ENCODE measurements at places on chromosomes 16 and 17. TPM values are rescaled to one million over a fixed set of nuclear protein-coding genes. Genes with fewer than 3 reads are reported as not detected.

The OR1F1 gene
- not detected for total RNA-seq

The NUTF2 gene
- total RNA-seq, result 130 TPM

DNA sequence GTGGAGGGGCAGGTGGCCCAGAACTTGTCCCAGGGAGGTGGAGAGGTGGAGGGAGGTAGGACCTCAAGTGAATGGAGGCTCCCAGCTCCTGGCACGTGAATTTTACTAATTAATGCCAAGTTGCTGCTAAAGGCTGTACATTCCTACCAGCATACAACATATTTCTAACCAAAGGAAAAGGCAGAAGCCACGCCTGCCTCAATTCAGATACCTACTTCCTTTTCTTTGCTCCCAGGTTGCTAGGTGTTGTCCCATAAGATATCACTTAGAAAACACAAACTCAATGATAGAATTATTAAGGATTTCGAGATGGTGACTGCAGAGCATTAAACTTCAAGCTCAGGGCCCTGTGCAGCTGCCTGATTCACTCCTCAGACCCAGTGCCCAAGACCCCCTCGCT, 20.5 kb upstream of the SMPD3 start:
- H3K27me3 ChIP-seq, result peaks cover 20% of the 10 kb centered on the region
- H3K27ac ChIP-seq, result no peak overlapping the region
- H3K4me1 ChIP-seq, result peaks cover 4% of the 10 kb centered on the region
- H3K4me3 ChIP-seq, result no peak overlapping the region
- H3K36me3 ChIP-seq, result no peaks in the 10 kb centered on the region

GRCh38 chr16:54075446-54075845, 211.1 kb downstream of the IRX3 start:
- H3K4me3 ChIP-seq, result no peak overlapping the region
- DNase-seq, result no peak
- peaks cover 6% of the 10 kb centered on the region for H3K4me1 ChIP-seq
- H3K36me3 ChIP-seq, result peaks cover 9% of the 10 kb centered on the region

GRCh38 chr17:72599891-72600290, 479.1 kb downstream of the SOX9 start:
- H3K4me3 ChIP-seq, result no peak overlapping the region
- H3K4me1 ChIP-seq, result peaks cover 19% of the 10 kb centered on the region
- H3K36me3 ChIP-seq, result no peaks in the 10 kb centered on the region
- no peak for DNase-seq
- H3K27me3 ChIP-seq, result peaks cover 21% of the 10 kb centered on the region

The HID1 gene
- total RNA-seq, result 50.7 TPM

DNA sequence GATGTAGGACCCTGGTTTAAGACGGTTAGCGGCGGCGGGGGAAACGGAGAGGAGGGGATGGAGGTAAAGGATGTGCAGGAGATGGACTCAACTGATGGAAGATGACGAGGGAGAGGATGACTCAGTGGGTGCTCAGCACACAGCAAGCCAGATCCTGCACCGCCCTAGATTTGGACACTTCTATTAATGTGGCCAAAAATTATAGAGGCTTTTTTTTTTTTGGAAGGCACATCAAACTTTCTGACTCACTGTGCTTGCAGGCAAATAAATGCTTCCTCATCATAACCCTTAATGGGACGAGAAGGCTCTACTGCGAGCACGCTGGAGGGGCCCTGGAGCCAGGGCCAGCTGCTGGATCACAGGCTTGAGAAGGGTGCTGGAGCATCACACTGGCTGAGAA, 36.0 kb downstream of the RTN4RL1 start:
- H3K36me3 ChIP-seq, result no peaks in the 10 kb centered on the region
- no peak overlapping the region for H3K4me3 ChIP-seq
- DNase-seq, result no peak
- H3K27me3 ChIP-seq, result peaks cover 17% of the 10 kb centered on the region

DNA sequence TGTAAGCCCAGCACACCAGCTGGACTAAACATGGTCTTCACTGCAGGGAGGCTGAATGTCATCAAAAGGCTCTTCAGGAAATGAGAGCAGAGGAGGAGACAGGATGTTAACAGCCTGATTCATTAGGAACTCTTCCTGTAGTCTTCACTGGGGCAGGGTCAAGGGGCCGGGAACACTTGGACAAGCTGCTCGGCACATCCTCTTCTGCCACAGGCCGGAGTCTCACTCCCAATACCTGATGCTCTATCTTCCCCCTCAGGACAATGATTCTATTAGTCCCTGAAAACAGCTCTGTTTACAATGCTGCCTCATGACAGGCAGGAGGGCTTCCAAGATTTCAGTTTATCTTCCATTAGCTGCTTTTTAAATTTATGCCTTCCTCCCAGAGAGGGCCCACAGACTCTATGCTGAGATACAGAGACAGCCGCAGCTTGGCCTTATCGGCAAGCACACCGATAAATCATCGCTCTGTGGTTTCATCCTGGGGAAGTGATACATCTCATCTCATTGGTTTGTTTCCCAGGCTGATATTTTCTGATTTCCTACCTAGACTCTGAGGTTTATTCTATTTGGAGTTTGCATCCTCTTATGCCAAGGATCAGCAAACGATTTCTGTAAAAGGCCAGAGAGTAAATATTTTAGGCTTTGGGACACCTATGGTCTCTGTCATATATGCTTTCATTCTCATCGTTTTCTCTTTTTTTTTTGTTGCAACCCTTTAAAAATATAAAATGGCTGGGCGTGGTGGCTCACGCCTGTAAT, 214.0 kb upstream of the ASIC2 start:
- peaks cover 11% of the 10 kb centered on the region for H3K4me1 ChIP-seq
- peaks cover 4% of the 10 kb centered on the region for H3K27me3 ChIP-seq
- peak overlapping the region; percentile 11 for H3K27ac ChIP-seq
- no peak overlapping the region for H3K4me3 ChIP-seq
- DNase-seq, result no peak

GRCh38 chr16:16158741-16159374, 64.4 kb downstream of the ABCC6 start:
- no peak for DNase-seq
- no peaks in the 10 kb centered on the region for H3K27me3 ChIP-seq
- H3K27ac ChIP-seq, result no peak overlapping the region
- no peak overlapping the region for H3K4me3 ChIP-seq
- no peaks in the 10 kb centered on the region for H3K4me1 ChIP-seq

DNA sequence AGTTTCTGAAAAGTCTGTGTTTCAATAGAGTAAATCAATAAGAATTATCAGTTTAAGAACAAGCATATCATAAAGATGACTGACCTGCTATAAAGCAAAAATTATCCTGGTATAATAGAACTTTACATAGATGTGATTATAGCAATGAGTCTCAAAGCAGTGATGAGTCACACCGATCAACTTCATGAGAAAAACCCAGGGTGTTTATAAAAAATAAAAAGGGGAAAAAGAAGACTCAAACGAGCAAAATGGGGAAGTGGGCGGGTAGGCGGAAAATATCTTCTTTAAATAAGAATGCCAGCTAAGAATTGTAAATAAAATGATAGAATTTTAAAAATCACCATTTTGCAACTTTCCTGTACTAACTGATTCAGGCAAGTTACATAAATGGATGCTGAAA, 46.8 kb downstream of the BRIP1 start:
- no peak overlapping the region for H3K4me3 ChIP-seq
- H3K36me3 ChIP-seq, result peaks cover 16% of the 10 kb centered on the region
- H3K27me3 ChIP-seq, result no peaks in the 10 kb centered on the region
- H3K27ac ChIP-seq, result peak overlapping the region; percentile 52
- no peak for DNase-seq

The TBC1D3C gene
- 0.18 TPM for total RNA-seq

The ZPBP2 gene
- not detected for total RNA-seq

GRCh38 chr17:2602597-2603017, 9.2 kb downstream of the PAFAH1B1 start:
- H3K4me3 ChIP-seq, result no peak overlapping the region
- no peaks in the 10 kb centered on the region for H3K27me3 ChIP-seq

The DPEP3 gene
- not detected for total RNA-seq

DNA sequence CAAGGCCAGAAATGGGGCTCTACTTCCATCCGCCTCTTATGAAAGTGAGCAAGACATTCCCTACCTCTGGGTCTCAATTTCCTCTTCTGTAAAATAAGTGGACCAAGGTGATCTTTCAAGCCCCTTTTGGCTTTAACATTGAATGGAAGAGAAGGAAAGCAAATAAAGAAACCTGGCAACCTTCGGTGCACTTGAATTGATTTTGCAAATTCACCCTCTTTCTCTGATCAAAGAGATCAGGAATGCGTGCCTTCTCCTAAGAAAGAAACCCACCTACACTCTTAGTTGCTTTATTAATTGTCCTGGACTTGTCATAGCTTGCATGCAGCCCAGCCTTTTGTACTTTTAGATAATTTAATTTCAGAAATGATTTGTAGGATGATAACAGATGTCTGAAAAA, 3.0 kb downstream of the MSI2 start:
- H3K27me3 ChIP-seq, result no peaks in the 10 kb centered on the region
- H3K36me3 ChIP-seq, result peaks cover 28% of the 10 kb centered on the region
- peaks cover 59% of the 10 kb centered on the region for H3K4me1 ChIP-seq
- DNase-seq, result no peak
- peak overlapping the region; percentile 83 for H3K27ac ChIP-seq

DNA sequence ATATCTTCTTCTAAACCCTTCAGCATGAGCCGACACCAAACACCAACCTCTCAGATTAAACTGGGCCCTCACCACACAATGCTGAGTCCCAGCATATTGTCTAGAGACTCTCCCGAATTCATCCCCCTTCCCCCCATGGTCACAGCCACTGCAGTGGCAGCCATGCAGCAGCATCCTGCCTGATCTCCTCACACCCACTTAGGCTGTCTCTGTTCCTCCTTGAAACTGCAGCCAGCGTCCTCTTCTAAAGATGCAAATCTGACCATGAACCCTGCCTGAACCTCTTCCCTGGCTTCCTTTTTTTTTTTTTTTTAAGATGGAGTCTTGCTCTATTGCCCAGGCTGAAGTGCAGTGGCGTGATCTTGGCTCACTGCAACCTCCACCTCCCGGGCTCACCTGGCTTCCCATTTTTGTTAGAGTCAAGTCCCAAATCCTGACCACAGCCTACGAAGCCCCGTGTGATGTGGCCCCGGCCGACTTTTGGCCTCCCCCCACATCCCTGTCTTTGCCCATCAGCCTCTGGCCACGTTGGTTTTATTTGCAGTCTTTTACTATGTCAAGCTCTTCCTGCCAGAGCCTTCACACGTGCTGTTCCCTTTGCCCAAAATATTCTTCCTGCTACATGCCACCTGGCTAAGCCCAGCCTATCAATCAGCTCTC, 2.8 kb downstream of the FA2H start:
- H3K27me3 ChIP-seq, result peaks cover 80% of the 10 kb centered on the region
- no peak overlapping the region for H3K27ac ChIP-seq
- no peak overlapping the region for H3K4me3 ChIP-seq
- no peak for DNase-seq

DNA sequence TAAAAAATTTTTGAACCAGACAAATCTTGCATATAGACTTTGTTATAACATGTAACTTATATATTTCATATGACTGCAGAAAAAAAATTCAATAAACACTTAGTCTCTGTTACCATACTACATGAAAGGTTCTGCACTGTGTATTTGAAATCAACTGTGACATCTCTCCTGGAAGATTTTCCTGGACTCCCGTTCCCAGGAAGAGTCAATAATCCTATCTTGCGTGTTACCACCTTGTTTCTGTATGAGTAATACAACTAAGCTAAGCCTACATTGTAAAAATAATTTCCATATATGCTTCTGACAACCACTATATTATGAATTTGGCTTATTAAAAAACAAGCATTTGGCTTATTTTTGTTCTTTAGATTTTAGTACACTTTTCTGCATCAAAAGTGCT, 665.6 kb upstream of the SOX9 start:
- no peak for DNase-seq
- no peak overlapping the region for H3K27ac ChIP-seq
- no peak overlapping the region for H3K4me3 ChIP-seq

The VTN gene
- total RNA-seq, result 0.50 TPM

The SLC12A3 gene
- total RNA-seq, result not detected

The KRTAP3-1 gene
- total RNA-seq, result 1.3 TPM

DNA sequence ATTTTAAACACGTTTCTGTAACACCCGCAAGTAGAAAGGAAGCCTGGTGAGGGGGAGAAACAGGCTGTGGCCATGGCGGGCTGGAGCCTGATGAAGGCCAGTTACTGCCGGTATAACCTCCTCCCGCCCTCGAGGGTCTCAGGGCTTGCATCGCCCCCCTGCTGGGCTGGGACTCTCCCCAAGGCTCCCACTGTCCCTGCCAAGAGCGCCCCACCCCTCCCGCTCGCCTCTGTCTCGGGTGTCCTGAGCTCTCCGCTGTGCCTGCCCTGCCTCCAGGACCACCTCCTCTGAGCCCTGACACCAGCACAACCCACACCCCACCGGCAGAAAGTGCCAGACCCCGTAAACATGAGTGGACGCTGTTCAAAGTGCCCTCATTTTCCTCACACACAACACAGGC, 18.7 kb downstream of the TMEM204 start:
- no peak overlapping the region for H3K27ac ChIP-seq
- no peaks in the 10 kb centered on the region for H3K27me3 ChIP-seq
- H3K4me1 ChIP-seq, result no peaks in the 10 kb centered on the region
- no peak overlapping the region for H3K4me3 ChIP-seq

The SPATA22 gene
- not detected for total RNA-seq

DNA sequence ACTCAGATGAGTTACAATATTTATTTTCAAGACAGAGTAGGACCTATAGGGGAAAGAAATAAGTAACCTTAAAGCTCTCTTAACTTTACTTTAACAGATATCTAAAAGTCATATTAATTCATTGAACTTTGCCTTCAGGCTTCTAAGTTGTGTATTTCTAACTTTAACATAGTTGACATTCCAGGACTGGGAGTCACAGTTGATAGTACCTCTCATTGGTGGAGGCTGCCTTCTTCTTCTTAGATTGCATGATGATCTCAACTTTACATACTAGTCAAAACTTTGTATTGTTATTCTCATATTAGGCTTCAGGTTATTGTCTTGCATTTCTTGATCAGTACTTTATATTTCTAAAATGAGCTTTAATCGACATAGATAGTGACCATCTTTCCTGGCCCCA, 350.1 kb upstream of the KIF2B start:
- no peak overlapping the region for H3K27ac ChIP-seq
- H3K4me3 ChIP-seq, result no peak overlapping the region
- no peak for DNase-seq

The TBC1D3B gene
- total RNA-seq, result 28.2 TPM

- H3K36me3 ChIP-seq, result no peaks in the 10 kb centered on the region
- no peaks in the 10 kb centered on the region for H3K27me3 ChIP-seq
- H3K27ac ChIP-seq, result no peak overlapping the region
- H3K4me3 ChIP-seq, result no peak overlapping the region
- DNase-seq, result no peak
Observed at GRCh38 chr16:48607056-48607825, 2.7 kb downstream of the N4BP1 start.

The DHODH gene
- total RNA-seq, result 11.5 TPM

The SPATA32 gene
- total RNA-seq, result not detected

GRCh38 chr17:35084987-35085386, 21.5 kb upstream of the RFFL start:
- peak overlapping the region; percentile 9 for H3K27ac ChIP-seq
- H3K36me3 ChIP-seq, result no peaks in the 10 kb centered on the region
- no peak overlapping the region for H3K4me3 ChIP-seq
- H3K27me3 ChIP-seq, result no peaks in the 10 kb centered on the region
- no peak for DNase-seq

The NDRG4 gene
- total RNA-seq, result 17.3 TPM

The ABI3 gene
- total RNA-seq, result 0.51 TPM
